ENCODE measurements at places on chromosomes 11 and 22. TPM values are rescaled to one million over a fixed set of nuclear protein-coding genes. Genes with fewer than 3 reads are reported as not detected.

Gene SLC16A8
- not detected for total RNA-seq

Gene SIK2
- total RNA-seq, result 10.3 TPM

Gene PDGFB
- total RNA-seq, result 3.0 TPM

Gene UBE2L3
- total RNA-seq, result 74.3 TPM

Gene MYO7A
- total RNA-seq, result 0.20 TPM

Gene MMP11
- total RNA-seq, result 1.6 TPM

Gene OR52H1
- total RNA-seq, result not detected

Gene VPREB1
- not detected for total RNA-seq

Gene CASP5
- total RNA-seq, result not detected

Gene UBTFL1
- total RNA-seq, result not detected

Gene APOA5
- not detected for total RNA-seq

Gene DLG2
- total RNA-seq, result 1.3 TPM

Gene ARHGEF17
- total RNA-seq, result not detected

Gene GUCY1A2
- total RNA-seq, result not detected

Gene GNAZ
- 2.0 TPM for total RNA-seq

Gene FAM111B
- 40.9 TPM for total RNA-seq

Gene CLNS1A
- total RNA-seq, result 143 TPM

Gene PNPLA5
- total RNA-seq, result not detected

Gene TEX54
- 0.50 TPM for total RNA-seq

Gene UCP2
- total RNA-seq, result 295 TPM

Gene FGF4
- not detected for total RNA-seq

Gene ST14
- 0.35 TPM for total RNA-seq

Gene OR4C3
- total RNA-seq, result not detected

Gene ATP5MG
- total RNA-seq, result 277 TPM

Gene MCAT
- 28.4 TPM for total RNA-seq
